ENCODE measurements at places on chromosomes 2 and 18.

- DNase-seq: no peak
Measured at GRCh38 chr2:200377355-200378336, 71.2 kb downstream of the SPATS2L start.

DNA sequence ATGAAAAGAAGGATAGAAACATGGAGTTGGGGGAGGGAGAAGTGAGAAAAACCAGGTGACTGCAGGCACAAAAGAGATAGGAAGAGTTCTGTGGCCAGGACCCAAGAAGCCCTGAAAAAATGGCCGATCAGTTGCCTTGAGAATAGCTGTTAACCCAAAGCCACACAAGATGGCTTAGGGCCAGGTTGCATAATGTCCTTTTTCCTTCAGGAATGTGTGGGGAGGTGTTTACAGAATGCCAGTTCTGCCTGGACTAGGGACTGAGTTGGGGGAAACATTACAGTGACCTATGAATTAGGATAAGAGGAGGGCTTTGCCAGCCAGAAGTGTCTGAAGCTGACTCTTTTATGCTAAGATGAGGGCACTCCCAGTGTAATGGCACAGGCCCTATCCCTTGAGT is 17.1 kb downstream of the FAM110C start:
- no peak for DNase-seq

GRCh38 chr2:208466151-208466919 is 59.7 kb downstream of the PTH2R start:
- no peak for DNase-seq

DNA sequence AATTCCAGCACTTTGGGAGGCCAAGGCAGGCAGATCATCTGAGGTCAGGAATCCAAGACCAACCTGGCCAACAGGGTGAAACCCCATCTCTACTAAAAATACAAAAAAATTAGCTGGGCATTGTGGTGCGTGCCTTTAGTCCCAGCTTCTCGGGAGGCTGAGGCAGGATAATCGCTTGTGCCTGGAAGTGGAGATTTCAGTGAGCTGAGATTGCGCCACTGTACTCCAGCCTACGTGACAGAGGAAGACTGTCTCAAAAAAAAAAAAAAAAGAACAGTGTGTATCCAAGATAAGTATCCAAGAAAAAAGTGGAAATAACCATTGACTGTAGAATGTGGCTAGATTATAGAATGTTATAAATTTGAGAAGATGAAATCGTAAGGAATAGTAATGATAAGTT is 142.1 kb downstream of the FAM124B start:
- DNase-seq: no peak

DNA sequence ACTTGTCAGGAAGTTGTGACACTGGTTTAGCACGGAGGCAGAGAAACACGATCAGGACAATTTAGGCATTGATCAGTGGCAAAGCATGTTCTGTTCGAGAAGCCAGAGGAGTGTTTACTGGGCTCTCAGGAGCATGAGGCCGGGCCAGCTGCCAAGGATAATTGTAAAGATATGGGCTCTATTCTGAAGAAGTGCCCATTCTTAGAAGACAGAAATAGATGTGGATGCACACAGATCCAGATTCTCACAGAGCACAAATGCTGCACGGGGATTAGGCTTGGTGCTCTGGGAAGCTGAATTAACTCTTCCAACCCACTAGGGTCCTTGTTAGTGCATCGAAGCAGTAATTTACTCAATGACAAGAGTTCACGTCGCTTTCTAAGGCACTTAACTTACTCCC is 16.2 kb downstream of the AFF3 start:
- DNase-seq: no peak

DNA sequence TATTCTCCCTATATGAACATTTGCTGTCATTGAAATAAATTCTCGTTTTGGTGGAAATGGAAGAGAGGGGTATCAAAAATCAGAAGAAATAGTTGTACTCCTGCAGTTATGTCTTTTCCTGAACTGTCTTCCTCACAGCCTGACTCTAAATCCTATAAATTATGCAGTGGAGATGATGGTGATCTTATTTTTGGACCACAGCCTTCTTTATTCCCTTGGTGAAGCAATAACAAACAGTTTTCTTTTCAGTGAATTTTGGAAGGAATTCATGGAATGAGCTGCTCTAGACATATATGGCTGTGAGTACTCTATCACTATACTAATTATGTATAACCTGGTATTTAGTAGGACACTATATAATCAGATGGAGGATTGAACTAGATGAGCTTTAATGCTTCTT is 1.7 kb upstream of the SLC25A12 start:
- DNase-seq: no peak

DNA sequence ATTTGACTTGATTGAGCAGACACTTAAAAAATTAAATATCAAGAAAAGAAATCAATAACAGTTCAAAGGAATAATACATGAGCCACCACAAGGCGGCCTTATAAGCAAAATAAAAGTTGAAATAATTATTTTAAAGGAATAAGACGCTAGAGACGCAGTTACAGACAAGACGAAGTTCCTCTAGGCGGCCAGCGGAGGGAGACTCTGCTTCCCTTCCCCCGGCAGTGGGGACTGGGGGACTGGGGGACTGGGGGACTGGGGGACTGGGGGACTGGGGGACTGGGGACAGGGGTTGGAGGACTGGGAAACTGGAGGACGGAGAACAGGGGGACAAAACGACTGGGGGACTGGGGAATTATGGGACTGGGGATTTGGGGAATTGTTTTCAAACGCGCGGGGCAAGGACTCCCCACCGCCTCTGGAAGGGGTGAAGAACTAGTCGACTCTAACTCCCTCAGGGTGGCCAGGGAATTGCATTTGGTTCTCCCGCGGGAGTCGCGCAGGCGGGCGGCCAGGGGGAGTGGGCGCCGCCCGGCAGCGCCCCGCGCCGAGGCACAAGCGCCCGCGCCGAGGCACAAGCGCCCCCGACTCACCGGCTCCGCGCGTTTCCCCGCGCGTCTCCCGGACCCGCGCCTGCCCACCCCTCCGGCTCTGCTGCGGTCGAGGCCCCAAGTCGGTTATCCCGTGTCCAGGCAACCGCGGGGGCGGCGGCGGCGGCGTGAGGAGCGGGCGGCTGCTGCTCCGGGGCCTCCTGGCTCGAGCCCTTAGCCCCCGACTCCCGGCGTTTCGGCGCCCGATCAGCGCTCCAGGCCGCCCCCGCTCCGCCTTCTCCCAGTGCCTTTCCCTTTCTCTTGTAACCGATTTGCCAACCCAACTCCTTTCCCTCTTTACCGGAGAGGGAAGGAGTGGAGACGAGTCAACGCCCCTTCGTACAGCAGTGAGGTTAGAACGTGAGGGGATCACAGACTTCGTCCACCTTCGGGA is at the start of gene CCDC178:
Gene CCDC178 (minus strand): TSS at position 662 of the 984 bp plus-strand sequence. CDS start 28,633 bp downstream, outside the sequence.
- DNase-seq: no peak

All from activated CD8-positive, alpha-beta memory T cell treated with anti-CD3 and anti-CD28 coated beads for 48 hours (primary cell).